HFFc6 (cell line): ENCODE measurements at places on chromosomes 5 and 9.
A peak's percentile ranks its signal among the peaks of the same experiment; 100 is the strongest.

DNA sequence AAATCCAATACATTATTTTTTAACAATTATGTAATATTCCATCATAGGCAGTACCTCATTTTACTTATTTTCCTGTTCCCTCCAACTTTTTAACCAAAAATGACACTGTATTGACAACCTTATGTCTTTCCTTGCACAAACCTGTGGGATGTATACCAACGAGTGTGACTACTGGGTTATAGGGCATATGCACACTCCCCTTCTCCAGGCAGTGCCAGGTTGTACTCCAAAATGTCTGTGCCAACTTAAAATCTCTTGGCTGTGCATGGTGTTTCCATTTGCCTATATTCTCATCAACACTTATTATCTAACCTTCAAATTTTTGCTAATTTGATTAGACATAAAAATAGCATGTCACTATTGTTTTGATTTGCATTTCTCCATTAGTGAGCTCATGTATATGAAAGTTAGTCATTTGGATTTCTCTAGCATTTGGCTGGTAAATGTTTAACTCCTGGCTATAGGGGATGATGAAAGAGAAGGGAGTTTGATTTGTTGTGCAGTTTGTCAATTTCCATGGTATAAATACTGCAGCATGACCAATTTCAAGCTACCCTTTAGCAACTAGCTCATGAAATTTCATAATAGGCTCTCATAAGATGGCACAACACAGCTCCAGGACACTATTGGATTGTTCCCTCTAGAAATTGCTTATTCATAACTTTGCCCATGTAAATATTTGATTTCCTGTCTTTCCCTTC lies 129.9 kb downstream of the BAAT start:
- DNase-seq = no peak

DNA sequence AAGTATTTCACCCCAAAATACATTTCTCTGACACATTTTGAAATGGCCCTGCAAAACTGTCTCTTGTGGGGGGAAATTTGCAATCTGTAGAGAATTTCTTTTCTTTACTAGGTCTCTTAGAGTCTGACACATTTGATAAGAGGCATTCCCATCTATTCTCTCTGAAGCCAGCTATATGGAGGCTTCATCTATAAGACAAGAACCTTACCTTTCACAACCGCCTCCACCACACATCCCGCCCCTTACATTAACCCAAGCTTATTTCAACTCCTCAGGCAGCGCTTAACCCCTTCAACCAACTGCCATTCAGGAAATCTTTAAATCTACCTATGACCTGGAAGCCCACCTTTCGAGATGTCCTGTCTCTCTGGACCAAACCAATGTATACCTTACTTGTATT lies 829.5 kb downstream of the TLE4 start:
- DNase-seq = no peak

DNA sequence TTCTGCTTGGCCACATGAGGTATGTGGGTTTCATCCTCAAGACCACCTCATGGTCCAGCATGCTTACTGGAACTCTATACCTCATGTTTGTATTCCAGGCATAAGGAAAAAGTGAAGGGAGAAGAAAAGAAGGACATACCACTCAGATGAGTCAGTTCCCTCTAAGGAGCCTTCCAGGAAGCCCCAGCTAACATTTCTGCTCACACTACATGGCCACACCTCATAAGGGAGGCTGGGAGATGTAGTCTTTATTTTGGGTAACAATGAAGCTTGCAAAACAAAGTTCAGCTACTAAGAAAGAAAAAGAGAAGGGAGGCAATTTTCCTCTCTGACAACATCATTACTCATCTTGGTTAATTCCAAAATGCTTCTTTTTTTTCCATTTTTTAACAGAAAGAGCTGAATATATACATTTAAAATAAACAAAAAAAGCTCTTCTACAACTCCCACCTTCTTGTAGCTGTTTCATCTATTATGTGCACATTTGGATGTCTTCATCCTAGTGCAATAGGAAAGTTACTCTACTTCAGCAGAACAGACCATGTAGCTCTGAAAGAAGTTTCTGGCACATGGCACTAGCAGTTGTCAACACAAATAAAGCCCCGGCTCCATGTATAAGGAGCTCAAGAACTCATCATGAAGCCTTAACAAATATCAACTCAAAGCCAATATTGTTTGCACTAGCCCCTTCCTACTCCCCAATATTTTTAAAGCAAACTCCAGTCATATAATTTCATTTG lies 123.6 kb upstream of the CCDC112 start:
- peak; percentile 93 for DNase-seq

GRCh38 chr9:98335661-98336060 lies 80.2 kb upstream of the TBC1D2 start:
- no peak for DNase-seq

DNA sequence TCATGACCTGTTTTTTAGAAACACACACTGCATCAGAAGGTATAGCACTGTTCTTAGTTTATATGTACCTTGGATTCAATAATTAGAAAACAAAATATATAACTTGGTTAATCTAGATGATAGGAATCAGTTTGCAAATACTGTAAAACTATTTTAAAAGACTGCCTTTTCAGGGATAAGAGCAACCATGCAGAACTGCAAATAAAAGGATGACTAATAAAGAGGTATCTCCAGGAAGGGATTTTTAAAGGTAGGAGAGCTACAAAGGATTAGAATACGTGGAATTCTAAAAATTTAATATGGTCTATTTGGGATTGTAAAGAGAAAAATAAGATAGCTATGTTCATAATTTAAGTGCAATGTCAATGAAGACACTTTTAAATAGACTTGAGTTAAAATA lies 9.4 kb downstream of the GABRA1 start:
- no peak for DNase-seq

GRCh38 chr5:156838961-156839360 lies 11.1 kb upstream of the PPP1R2B start:
- no peak for DNase-seq

DNA sequence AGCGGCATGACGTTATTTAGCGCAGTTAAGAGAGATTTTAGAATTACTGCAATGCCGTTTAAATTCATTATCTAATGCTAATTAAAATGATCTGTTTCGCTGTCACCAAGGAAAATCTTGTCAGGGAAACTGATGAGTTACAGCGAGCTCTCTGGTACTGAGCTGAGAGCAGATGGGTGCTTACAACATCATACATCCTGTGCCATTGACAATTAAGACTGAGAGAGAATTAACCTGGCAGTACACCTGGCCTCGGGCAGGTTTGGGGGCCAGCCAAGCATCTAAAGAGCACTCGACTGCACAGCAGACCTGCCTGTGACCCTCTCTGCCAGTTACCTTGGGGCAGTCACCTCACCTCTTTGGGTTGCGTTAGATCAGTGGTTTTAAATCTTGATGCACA lies 55.0 kb downstream of the PUM3 start:
- DNase-seq = no peak

DNA sequence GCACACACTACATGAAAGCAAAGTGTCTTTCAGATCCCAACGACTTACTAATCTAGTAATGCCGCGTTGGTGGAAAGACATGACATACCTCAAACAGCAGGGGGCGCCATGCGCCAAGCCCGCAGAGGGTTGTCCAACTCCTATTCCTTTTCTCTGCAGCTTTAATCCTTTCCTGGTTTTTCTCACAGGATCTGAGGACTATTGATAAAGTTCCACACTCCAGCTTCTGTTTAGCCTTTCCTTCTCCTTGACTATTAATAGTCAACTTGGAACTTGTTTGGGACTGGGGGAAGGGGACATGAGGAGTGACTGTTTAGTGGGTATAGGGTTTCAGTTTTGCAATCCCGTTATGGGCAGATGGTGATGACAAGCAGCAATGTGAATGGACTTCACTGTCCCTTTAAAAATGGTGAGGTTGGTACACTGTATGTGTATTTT lies 62.9 kb downstream of the OTULIN start:
- peak; percentile 60 for DNase-seq

DNA sequence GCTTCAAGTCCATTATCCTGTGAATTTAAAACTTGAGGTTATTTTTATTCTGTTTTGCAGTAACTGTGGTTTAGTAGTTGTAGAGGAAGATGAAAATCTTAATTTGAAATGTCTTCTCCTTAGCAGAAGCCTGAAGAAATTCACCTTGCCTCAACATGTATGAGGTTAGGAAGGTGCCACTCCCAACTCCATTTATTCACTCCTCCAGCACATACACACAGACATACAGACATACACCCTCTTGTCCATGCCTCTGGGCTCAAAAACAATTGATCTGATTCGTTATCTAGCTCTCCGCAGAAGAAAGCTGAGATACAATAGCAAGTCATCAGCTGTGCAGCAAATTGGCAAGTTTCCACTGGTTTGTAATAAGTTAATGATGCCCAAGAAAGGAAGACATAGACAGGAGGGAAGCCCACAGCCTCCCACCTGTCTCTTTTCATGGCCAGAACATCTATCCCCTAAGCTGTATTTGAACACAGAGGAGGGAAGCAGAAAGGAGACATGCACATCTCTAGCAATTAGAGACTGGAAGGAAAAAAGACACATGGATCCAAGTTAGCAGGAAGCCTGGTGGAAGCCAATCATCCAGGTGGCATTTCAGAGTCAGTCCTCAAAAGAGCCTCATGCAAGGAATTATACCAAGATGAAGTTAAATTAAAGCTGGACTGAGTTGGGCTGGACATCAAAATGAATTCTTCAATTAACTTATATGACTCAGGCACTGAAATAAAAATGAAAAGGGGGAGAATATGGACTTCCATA lies 257.9 kb downstream of the ASTN2 start:
- DNase-seq = no peak

DNA sequence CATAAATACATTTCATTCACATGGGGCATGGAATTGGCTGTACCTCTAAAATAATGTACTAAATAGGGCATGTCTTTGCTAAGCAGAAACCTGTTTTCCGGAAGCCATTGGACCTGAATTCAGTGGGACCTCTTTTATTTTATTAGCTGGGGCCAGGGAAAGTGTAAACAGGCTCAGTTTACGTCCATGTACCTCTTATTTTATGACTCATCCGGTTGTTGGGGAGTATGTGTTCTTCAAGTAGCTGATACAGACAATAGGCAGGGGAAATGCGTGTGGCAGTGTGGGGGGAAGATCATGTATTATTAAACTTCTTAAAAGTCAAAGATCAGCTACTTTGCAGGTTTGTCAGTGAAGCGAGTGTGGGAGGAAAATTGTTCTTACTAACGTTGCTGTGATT lies 1.4 kb upstream of the GDNF start:
- DNase-seq = no peak

DNA sequence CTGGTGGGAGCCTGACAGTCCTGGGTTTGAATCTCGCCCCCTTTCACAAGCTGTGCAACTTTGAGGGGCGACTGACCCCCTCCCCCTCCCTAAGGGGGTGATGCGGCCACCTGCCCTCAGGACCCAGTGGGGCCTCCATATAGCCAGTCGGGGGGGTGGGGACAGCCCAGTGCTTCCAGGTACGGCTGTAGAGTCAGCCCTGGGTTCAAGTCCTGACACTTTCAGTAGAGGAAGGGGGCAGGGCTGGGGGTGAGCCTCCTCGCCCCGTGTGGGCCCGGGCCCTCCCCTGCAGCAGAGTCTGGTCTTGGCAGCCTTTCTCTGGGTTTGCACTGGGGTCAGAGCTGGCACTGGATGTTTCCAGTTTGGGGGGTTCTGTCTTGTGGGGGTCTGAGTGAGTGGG lies 216.3 kb downstream of the C9orf50 start:
- no peak for DNase-seq

DNA sequence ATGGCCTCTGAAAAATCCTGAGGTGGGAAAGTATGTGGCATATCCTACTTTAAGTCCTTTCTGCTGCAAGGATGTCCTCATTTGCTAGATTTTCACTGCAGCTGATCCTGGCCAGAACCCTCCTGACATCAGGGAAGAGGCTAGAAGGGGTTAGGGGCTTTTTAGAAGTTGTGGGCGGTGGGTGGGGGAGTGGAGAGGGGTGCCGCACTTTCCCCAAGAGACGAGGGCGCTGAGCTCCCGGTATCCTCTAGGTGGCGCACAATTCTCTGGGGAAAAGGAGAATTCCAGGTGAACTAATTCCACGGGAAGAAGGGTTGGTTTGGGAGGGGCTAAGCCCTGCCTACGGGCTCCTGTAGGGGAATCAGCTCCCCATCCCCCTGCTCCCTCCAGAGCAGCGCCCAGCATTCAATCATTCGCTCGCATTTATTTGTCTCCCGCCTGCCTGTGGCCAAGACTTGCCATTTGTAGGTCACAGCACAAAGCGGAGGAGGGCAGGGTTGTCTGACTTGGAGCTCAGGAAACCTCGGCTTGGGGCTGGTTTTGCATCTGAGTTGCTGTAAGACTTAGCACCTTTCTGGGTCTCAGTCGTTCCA lies 42.9 kb upstream of the HAND1 start:
- no peak for DNase-seq

GRCh38 chr5:10760096-10760920 lies 726 bp downstream of the DAP start:
- DNase-seq = peak; percentile 41

DNA sequence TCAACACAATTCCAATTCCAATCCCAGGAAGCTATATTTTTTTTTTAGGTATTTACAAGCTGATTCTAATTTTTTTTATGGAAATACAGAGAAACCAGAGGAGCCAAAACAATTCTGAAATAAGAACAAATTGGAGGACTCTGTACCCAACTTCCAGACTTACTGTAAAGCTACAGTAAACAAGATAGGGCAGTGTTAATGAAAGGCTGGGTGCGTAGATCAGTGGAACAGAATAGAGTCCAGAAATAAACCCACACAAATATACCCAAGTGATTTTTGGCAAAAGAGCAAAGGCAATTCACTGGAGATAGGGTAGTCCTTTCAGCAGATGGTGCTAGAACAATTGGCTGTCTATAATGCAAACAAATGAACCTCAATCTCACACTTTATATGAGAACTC lies 50.6 kb downstream of the WHRN start:
- no peak for DNase-seq

GRCh38 chr5:154110716-154111115 lies 71.9 kb downstream of the MFAP3 start:
- peak; percentile 47 for DNase-seq

- DNase-seq = no peak
These were observed 9.5 kb downstream of the CYFIP2 start for GRCh38 chr5:157275403-157275802.

DNA sequence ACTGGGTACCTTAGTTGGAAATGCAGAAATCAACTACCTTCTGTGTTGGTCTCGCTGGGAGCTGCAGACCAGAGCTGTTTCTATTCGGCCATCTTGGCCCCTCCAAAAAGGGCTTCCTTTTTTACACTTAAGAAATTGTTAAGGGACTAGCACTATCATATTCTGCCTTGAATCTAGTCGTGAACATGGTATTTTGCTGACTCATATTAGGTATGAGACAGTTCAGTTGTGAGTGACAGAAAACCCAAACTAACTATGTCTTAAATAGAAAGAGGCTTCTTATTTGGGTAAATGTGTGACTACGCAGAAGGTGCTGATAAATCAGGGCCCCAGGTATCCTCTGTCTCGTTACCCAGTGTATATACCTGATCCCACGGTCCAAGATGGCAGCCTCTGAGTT lies 298.2 kb downstream of the EDIL3 start:
- DNase-seq = no peak

GRCh38 chr5:135129307-135129706 lies 95.3 kb upstream of the PITX1 start:
- DNase-seq = no peak

GRCh38 chr9:103941104-103941503 lies 153.0 kb upstream of the SMC2 start:
- DNase-seq = no peak
